ENCODE measurements at places on chromosomes 7 and 10.

- no peak for DNase-seq
Measured at GRCh38 chr7:124072603-124073309, 39.9 kb upstream of the TMEM229A start.

- peak; percentile 67 for DNase-seq
Measured at GRCh38 chr10:71964743-71965515, 734 bp downstream of the CHST3 start.

DNA sequence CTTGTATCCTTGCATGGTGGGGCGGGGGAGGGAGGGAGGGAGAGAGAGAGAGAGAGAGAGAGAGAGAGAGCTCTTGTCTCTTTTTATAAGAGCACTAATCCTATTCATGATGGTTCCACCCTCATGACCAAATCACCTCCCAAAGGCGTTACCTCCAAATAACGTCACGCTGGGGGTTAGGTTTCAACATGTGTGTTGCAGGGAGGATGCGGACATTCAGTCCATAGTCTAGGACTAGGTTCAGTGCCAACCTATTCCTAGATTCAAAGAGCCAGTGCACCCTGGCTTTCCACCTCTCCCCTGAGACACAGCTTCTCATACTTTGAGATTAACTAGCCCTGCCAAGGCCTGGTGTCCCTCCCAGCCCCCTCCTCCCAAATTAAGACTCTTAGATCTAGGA, 123.0 kb downstream of the GRK5 start:
- no peak for DNase-seq

- no peak for DNase-seq
Measured at GRCh38 chr7:1709281-1709680, 39.2 kb downstream of the ELFN1 start.

DNA sequence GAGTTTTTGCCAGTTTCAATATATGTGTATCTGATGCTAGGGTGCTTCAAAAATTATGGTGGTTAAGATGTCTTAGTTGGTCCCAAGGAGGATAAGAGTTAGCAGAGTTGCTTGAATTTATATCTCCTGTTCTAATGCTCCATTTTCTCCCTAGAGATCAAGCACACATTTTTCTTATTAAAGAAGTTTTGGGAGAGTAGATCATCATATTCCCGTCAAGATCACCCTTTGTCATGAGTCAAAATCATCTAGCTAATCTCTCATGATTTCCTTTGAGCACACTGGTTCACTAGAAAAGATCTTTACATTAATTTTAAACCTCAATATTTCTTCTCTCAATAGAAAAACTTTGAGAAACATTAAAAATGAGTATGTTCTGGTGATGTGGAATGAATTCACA, 429.9 kb upstream of the SEMA3A start:
- no peak for DNase-seq

DNA sequence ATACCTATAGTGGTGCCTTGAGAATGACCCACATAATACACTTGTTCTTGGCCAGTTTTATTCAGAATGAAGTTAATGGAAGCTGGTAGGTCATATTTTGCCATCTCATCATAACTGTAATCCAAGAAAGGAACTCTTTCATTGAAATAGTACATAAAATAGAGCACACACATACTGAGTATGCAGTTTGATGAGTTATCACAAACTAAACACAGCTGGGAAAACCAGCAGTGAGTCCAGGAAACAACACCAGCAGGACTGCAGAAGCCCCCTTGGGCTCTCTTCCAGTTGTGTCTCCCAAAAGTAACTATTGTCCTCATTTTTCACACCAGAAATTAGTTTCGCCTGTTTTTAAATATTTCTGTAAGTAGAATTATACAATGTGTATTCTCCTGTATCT, 19.8 kb upstream of the CH25H start:
- DNase-seq, result no peak

- peak; percentile 62 for DNase-seq
Measured at GRCh38 chr7:148962823-148963582, 65.3 kb downstream of the PDIA4 start.

GRCh38 chr7:105650382-105650970, 69.2 kb upstream of the EFCAB10 start:
- DNase-seq, result no peak

GRCh38 chr7:21172800-21173199, 255.1 kb upstream of the SP4 start:
- DNase-seq, result no peak

GRCh38 chr10:80464557-80465450, 10.7 kb downstream of the TSPAN14 start:
- DNase-seq, result peak; percentile 93

DNA sequence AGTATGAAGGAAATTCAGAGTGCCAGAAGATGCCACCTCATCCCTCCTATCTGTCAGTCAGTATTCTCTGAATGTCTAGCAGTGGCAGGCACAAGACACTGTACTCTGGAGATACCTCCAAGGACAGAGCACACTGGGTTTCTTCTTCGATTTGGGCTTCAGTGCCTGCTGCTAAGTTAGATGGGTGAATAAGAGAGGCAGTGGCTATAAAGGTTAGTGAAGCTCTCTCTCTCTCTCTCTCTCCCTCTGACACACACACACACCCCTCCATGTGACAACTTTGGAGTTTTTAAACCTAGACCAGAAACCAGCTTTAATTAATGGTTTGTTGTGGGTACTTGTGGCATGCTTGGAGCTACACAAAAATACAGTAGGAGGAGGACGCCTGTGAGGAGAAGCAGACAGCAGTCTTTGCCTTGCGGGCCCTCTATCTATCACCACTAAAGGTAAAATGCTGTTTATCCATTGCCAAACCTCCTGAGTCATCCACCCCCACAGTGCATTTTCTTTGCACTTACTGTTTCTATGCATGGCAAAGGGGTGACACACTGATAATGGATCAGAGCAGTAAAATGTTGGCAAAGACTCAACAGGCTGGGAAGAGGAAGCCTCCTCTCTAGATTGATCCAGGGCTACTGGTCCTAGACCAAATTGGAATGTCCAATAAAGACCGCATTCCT, 102.5 kb downstream of the TRIL start:
- no peak for DNase-seq

- no peak for DNase-seq
Measured at GRCh38 chr7:55134786-55135185, 116.0 kb downstream of the EGFR start.

GRCh38 chr7:54858008-54858692, 99.1 kb upstream of the SEC61G start:
- DNase-seq, result peak; percentile 28

DNA sequence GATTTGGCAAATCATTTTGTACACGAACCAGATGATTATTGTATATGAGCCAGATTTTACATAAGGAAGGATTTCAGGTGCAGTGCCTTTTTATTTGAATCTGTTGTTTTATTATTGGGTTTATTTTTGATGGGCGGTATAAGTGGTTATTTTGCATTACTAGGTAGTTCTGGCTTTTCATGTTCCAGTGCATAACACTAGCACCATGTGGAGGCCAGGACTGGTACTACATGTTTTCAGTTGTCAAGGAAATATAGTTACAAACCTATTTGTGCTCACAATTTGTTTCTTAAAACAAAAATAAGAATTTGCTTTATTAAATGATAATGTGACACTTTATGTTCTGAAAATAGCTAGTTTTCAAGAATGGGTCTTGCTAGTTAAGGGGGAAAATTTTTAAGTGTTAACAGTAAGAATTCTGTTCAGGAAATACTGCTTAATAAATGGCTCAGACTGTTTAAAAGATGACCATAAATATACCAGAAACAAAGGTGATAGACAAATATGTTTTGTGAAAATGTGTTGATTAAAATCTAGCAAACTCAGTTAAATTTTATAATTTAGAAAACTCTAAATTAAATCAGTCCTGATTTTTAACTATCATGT, 7.1 kb upstream of the SEMA3E start:
- peak; percentile 67 for DNase-seq

- peak; percentile 79 for DNase-seq
Measured at GRCh38 chr10:99859585-99859984, 77.1 kb downstream of the ABCC2 start.

DNA sequence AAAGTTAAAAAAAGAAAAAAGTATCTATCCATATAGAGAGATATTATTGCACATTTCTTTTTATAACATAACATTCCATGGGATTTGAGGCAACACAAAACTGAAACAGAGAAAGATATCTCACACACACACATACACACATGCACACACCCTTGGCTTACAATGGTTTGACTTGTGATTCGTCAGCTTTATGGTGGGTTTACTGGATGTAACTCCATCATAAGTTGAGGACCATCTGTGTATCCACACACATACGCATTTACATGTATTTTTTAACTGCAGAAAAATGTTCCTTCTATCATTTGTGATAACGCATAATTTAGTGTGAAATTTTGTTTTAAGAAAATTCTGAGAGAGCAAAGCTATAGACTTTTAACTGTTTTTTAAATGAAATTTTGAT, 74.2 kb upstream of the CDCA7L start:
- DNase-seq, result no peak

DNA sequence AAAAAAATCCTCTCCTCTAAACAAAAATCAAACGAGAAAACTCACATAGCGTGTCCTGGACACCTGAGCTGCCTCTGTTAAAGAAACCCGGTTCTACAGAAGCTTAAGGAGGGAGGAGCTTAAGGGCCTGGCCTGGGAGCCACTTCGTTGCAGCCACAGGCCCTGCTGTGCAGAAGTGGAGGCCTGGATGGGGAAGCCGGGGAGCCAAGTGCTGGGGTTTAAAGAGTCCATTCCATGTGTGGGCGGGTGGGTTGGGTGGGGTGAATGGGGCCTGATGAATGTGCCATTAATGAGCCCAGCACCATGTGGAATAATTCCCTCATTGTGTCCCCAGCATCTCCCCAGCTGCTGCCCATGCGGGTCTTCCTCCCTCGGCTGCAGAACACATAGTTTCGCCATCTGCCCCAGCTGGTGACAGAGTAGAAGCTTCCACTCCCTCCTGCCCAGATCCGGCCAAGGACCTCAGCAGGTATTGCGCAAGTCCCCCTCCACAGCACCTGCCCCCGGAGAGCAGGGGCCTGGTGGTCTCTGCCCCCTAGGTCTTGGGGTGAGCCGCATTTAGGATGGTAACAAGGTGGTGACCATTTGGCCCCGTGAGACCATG, 127.8 kb upstream of the BTBD16 start:
- DNase-seq, result peak; percentile 34

DNA sequence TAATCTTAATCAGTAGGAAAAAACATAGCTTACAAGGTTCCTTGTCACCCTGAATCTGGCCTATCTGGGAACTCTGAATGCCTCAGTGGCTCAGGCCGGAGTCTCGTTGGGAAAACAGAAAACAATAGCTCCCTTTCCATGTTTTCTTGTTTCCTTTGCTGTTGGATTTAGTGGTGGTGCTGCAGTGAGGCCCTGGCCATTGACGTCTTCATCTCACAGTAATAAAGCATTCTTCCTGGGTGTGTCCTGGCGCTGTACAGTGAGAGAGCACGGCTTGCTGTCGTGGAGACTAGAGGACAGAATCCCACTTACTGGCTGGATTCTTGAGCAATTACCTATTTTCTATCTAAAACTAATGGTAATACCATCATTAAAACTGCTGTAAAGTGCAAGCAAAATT, 1.3 kb upstream of the SPOCK2 start:
- no peak for DNase-seq

GRCh38 chr10:10552948-10553347, 464.7 kb upstream of the CELF2 start:
- DNase-seq, result no peak

DNA sequence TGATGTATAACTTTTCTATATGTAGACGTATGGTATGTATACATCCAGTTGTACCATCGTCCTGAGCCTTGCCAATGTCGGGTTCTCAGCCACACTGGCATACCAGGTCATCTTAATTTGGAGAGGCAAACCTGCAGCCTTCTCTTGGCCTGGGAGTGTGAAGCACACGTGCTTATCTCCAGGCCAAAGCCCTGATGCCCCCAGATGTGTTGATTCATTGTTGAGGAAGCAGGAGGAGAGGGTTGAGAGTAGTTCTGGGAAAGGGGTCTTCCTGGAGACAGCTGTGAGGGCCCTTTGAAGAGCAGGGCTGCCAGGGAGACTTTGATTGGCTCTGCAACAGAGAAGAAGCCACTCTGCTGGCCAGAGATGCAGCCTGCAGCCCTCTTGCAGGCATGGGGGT, 155.6 kb downstream of the ARHGAP21 start:
- no peak for DNase-seq

DNA sequence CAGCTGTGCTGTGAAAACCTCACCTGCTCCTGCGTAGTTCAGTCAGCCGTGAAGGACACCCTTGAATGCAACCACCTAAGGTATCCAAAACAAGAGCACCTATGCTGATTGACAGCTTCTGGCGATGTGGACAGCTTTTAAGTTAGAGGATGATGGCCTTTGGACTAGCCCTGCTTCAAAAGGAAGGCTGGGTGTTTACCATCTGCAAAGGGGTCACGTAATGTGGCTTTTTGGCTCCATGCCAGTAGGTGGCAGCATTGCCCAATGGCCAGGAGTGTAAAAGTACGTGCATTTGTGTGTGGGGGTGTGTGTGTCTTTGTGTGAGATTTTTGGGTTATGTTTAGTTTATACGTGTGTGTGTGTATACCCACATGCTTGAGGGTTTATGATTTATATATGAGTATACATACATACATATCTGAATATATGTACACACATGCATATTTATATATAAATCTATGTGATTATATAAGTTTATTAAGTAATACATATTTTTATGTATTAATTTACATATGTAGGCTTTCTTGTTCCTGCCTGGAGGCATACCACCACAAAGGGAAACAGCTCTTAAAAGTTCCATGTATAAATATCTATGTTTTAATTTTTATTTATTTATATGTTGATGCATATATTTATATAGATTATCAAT, 236.3 kb upstream of the ANKRD30A start:
- DNase-seq, result peak; percentile 74
